ENCODE measurements at places on chromosomes 5 and 9.

DNA sequence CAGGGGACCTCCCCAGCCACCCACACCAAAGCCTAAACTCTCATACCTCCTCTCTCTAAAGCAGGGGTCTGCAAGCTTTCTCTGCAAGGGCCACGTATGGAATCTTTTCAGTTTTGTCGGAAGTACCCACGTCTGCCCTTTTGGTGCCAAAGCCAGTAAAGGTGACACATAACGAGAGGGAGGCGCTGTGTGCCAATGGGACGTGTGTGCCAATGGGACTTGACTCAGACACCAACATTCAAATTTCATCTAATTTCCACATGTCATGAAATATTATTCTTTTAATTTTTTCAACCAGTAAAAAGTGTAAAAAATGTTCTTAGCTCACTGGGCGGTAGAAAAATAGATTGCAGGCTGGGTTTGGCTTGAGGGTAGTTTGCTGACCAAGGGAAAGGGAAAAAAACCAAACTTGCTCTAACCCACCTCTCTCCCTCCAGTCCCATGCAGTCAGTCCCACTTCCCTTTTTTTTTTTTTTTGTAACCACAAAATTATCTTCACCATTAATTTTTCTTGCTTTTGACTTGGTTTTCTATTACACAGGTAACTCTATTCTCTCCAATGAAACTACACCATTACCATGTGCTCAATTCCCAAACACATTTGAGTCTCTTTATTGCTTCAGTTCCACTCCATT, 25.5 kb downstream of the OR2V1 start:
- DNase-seq: no peak

DNA sequence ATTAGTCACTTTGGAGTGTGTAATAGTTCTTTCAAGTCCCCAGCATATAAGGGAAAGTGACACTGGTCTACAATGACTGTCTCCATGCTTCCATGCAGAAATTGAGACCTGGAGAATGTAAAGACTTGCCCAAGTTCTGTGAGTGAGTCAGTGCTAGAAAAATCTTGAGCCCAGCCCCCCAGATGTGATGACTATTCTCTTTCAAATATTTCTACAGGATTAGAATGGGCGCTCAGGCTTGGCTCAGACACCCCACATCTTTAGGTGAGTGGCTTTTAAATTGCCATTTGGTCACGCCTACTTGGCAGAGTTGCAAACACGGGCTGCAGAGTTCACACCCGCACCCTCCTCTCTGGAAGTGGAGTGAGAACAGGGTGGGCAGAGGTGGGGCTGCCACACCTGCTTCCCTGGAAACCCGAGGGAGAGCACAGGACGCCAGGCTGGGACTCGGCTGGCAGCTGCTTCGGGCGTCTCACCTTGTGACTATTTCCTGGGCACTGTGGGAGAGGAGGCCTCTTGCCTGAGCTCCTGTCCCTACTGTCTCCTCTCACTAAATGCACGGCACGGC, 37.6 kb downstream of the ROPN1L start:
- DNase-seq: no peak

GRCh38 chr5:109740966-109741365, 51.2 kb downstream of the MAN2A1 start:
- DNase-seq: no peak

DNA sequence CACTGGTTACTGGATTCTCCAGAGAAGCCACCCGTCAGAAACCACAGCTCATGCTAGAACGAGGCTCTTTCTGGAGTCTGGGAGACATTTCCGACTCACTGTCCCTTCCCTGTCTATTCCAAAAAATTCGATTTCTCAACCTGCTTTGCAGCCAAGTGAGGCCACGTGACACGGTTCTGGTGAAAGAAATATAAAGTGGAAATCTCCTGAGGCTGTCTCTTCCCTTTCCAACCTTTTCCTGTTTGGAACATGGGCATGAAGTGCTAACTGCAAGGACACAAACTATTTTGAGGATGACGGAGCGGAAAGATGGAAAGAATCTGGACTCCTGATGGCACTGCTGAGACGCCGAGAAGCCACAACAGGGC, 6.1 kb upstream of the PTGS1 start:
- DNase-seq: no peak

DNA sequence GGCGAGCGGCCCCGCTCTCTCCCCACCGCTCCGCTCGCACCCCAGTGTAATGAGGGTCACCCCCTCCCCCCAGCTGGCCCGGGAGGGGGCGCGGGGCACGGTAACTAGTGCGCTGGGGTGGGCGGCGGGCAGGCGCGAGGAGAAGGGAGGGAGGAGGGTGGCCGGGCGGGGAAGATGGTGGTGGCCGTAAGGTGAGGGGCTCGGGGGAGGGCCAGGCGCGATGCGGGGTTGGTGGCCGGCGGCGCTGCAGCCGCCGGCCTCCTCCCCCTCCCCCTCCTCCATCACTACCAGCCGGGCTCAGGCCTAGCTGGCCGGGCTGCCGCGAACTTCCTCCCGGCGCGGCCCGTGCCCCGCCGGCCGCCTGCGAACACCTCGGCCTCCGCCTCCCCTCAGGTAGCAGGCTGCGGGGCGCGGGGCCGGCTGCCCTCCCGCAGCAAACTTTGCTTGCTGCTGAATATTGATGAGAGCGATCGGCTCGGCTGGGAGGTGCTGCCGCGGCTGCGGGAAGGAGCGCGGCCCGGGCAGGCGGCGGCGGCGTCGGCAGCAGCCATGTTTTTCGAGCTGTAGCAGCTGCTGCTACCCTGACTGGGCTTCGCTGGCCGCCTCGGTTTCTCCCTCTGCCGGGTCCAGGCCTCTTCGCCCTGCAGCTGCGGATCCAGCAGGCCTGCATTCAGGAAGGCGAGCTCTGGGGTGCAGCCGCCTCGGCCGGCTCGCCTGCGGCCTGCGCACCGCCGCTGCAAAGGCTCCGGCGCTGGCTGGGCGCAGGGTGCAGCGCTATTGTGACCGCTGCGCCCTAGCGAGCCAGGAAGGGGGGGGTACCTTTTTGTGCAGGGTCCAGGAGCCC, 502 bp downstream of the NSD1 start:
- no peak for DNase-seq

DNA sequence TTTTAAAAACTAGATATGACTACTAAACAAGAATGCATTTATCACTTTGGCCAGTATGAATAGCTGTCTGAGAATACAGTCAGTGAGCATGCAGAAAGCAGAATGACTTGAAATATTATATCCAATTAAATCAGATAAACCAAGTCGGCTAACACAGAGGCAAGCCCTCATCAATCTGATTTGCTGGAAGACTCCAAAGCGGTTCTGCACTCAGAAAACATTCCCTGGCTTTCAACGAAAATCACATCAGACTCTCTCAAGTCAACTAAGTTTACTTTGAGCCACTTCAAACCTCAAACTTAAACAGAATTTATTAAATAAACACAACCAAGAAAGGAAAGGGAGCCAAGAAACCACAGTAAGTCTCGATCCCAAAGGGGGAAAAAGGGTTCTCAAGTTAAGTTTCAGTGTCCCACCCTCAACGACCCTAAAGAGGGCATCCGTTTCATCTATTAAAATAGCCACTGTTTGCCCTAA, 1.4 kb downstream of the MYO10 start:
- no peak for DNase-seq

- no peak for DNase-seq
Measured at GRCh38 chr9:136791516-136792276, 552 bp downstream of the TMEM141 start.

- DNase-seq: no peak
Measured at GRCh38 chr5:92633176-92633575, 947.8 kb downstream of the NR2F1-AS1 start.

DNA sequence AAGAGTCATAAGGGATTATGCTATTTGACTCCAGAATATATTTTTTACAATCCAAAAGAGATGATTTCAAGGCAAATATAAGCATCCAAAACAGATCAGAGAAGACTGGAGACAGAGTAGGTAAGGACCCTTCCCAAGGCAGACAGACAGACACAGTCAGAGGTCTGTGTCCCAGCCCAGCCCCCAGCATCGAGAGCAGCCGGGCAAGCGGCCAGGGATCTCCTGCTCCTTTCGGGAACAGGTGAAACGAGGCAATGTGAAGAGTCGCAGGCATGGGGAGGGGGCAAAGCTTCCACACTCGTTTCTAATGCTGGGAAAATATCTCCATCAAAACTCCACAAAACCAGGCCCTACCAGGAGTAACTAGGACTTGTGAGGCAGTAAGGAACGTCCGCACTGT, 5.8 kb downstream of the PAEP start:
- DNase-seq: no peak

GRCh38 chr5:76684756-76685519, 31.0 kb upstream of the F2R start:
- no peak for DNase-seq

DNA sequence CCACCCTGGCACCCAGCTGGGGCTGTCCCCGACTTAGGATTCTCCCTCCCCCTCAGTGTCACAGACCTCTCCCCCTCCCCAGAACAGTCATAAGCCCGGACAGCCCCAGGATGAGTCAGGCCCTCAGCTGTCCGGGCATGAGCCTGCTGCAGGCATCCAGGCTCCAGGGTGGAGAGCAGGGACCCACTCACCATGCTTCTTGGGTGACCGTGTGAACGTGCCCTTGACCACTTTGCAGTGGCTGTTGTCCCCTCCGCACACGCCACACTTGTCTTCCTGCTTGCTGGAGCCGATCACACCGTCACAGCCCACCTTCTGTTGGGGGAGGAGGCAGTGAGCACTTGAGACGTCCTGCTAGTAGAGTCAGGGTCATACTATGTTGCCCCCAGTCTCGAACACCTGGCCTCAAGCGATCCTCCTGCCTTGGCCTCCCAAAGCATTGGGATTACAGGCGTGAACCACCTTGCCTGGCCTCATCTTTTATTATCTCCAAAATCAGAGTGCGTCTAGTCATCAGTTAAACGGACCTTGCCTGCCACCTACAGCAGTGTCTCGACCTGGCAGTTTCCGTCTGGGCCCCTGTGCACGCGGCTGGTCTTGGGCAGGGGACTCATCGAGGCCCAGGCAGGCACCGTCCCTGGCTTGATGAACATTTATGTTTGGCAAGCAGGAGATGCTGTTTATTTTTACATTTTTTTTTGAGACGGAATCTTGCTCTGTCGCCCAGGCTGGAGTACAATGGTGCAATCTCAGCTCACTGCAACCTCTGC, 72.6 kb downstream of the ZNF354C start:
- no peak for DNase-seq
